ENCODE measurements at places on chromosomes 16 and 17.

DNA sequence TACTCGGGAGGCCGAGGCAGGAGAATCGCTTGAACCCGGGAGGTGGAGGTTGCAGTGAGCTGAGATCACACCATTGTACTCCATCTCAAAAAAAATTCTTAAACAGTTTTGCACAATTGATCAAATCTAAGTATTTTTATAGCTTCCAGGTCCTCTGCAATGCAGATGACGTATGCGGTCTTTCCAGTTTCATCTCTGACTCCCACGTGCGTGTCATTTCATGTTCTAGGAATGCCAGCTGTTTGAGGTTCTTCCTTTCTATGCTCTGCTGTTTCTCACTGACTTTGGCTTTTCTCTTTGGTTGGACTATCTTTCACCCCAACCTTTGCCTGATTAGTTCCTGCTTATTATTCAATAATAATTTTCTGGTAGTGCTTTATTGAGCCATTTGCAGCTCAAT, 16.2 kb downstream of the CHP2 start:
- no peak for DNase-seq

DNA sequence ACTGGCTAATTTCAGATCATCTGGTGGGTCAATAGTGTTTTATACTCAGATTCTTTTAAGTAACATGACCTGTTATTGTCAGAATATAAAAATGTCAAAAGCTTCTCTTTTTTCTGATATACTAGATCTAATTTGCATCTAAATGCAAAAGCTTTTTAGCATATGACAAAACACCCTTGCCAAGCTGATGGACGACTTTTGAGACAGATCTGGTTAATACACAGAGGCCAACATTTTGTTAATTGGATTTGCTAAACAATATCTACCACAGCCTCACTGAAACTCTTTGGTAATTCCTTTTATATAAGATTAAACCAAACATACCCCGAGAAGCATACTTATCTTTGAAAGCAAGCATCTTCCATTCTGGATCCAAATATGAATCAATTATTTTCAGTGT, 10.3 kb upstream of the NOL11 start:
- no peak for DNase-seq

GRCh38 chr17:70119983-70120382, 45.0 kb downstream of the KCNJ16 start:
- no peak for DNase-seq

GRCh38 chr16:15434425-15435215, at the start of gene BMERB1:
Gene BMERB1, plus strand, starts transcription at chr16:15434588. Its CDS starts 66 bp downstream, at chr16:15434654.
- DNase-seq: peak; percentile 30

DNA sequence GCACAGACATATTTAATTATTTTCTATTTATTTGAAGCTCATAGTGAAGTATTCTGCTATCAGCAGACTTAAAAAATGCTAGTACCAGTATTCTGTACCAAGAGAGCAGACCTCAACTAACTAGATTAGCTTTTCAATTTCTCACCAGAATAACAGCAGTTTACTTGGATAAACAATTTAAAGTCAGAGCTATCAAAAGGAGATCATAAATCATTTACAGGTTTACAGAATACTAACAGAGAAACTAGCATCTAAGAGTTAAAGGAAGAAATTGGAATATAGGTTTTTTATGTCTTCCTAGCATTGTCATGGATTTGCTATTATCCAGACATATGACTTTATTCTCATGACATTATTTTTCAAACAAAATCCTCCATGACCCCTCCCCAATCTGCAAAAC, 3.4 kb downstream of the SPOP start:
- no peak for DNase-seq

DNA sequence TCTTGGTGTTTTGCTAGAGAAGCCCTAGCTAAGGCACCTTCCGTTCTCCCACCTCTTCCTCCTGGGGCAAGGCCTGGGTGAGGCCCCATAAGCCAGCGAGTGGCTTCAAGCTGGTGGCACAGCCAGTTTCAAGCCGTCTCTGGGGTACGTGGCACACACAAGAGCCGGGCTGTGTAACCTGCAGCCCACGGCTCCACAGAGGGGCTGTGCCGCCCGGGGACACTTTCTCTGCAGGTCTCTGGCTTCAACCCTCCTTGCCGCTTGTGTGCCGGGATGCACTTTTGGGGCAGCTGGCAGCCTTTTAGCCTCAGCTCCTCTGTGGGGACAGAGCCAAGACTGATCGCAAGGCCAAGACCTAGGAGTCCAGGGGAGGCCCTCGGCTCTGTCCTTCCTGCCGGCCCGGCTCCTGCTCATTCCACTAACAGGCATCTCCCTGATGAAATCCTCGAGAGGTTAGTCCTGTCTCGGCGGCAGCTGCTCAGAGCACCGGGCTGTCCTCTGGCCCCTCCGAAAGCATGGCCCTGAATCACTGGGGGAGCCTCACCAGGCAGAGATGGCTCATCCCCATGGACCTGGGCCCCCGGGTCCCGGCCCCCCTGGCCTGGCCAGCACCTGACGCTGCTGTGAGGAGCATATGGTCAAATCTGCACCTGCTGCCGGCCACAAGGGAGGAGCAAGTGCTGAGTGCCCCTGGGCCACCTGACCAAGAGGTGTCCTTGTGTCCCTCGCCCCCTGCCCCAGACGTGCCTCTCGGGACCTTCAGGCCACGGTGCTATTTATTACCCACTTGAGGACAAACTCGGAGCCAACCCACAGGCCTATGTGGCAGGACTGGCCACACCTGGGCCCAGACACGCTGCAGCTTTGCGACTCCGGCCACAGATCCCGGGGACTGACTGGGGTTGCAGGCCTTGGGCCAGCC, 98.5 kb downstream of the METRNL start:
- DNase-seq: no peak

Data from GOT3 (cell line).